ENCODE measurements at places on chromosomes 2 and 18.

DNA sequence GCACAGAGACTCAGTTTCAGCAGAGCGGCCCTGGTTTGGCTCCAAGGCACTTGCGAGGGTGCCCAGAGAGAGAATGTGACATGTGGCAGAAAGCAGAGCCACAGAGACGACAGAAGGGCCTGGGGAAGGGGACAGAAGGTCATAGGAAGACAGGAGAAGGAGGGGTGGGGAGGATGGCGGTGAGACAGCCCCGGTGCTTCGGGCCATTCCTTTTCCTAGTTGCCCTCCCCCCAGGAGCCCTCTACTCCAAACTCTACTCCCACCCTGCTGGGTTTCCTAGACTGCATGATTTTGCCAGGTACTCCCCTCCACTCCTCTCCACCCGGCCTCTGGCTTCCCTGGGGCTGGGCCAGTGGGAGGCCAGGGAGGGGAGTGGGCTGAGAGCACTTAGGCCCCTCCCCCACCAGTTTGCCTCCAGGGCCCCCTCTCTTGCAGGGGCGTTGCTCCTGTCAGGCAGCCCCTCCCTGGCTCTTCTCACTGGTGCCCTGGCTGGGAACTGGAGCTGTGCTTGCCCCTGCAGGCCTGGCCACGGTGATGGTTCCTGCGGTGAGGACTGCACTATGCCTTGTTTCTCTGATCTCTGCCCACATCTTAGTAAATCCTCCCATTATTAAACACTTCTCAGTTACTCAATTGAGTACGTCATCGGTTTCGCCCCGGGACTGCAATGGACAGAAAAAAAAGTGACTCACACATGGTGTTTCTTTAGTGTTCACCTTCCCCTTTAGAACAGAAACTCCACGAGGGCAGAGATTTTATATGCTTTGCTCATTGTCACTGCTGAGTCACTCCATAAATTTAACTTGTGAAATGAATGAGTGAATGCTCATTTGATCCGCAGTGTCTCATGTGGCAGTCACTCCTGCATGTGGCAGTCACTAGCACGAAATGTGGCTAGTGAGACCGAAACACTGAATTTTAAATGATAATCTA is 58.7 kb upstream of the SP3 start:
- DNase-seq: no peak

DNA sequence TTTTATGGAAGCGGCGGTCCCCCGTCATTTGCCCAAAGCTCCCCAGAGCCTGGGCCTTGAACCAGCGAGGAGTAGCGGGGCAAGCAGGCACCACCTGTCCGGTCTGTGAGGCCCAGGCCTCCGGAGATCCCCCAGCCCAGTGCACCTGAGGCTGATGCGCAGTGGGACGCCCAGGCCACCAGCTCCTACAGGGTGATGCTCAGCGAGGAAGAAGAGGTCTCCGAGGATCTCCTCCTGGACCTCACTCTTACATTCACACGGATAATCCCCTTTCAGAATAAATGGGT is 220.2 kb downstream of the NDUFA10 start:
- no peak for DNase-seq

DNA sequence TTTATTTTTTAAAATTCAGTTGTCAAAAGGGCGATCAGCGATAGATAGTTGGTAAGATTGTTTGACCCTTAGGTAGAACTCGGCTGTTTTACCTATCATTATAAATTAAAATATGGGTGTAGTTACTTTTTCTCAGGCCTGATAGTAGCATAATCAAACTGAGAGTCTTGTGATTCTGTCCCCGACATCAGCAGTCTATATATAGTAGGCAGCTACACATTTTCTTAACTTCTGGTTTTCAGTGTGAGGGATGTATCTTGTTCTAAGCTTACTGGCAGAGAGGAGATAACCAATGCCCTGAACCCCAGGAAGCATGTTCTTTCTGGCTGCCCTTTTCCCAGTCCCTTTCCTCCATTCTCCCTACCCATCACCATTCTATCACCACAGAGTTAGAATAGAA is 56.6 kb downstream of the XRCC5 start:
- no peak for DNase-seq

DNA sequence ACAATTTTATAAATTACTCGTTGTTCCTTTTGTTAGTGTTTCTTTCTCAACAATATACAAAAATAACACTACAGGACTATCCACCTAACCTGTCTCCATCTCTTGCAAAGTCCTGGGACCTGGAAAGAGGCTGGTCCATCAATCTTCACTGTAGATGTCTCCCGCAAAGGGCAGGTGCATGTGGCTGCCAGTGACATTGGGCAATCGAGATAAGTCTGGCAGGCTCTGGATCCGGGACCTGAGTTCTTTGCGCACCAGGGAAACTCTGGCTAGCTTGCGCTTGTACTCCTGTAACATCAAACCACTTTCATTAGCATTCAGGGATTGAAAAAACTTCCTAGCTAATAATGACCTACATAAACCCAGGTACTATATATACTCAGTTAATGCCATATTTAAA is 20.5 kb downstream of the RMP24 start:
- no peak for DNase-seq

DNA sequence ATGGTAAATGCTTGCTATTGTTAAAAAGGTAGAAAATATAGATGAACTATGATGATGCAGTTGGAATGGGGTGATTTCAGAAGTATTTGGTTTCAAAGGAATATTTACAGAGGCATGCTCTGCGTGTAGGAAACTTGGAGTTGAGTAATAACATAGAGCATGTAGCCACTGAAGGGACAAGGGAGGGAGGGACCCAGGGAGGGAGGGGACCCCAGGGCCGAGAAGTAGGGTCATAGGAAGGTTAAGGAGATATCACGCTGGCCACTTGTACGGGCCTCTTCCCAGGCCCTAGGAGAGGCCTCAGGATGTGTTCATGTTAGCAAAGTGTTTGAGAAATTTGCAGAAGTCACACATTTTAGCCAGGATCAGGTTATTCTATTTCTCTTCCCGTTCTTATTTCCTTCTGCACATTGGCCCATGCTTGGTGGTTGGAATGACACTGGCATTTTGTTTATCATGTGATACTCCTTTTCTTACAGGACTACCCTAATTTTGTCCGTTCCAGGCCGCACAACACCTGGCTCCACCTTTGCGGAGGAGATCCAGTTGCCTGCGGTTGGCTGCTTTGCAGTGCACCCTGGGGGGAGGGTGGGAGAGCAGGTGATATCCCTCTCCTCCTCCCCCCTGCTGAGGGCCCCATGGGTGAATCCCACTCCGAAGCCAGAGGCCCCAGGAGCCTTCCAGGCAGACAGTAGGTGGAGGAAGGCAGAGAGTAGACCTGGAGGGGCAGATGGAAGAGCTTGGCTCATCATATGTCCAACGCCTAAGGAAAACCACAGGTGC is 16.9 kb upstream of the ACKR3 start:
- DNase-seq: no peak

DNA sequence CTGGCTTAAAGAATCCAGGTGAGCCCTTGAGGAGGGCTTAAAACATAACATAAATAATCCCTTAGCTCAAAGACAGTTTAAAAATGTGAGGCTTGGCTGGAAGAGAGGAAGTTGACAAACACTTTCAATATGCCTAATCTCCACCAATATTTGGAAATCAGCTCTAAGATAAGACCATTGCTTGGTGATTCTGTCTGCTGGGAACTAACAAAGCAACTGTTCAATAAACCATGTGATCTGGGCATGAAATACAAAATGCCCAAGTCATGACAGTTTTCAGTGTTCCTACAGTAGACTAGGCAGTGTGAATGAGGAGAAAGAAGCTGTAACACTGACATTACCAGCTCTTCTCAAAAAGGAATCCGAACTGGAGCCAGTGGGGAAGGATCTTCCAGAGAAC is 10.7 kb downstream of the MFF start:
- no peak for DNase-seq

DNA sequence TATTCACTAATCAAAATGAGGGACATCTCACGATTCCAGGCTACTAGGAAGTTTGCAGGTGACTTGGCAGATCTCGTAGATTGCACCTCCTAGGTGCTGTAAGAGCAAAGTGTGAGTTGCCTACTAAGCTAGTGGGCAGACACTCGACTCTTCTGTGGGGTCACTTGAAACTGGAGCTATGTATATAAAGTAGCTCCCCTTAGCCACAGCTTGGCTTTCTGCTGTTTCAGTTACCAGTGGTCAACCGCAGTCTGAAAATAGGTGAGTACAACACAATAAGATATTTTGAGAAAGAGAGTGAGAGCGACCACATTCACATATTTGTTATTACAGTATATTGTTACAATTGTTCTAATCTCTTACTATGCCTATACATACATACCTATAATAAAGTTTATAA is 23.3 kb downstream of the CTAGE1 start:
- DNase-seq: no peak

- DNase-seq: no peak
These were observed 60.0 kb upstream of the SGPP2 start for GRCh38 chr2:222364285-222364895.

GRCh38 chr2:99444222-99444621 is 45.6 kb downstream of the REV1 start:
- DNase-seq: no peak

GRCh38 chr2:8102470-8102869 is 579.4 kb upstream of the ID2 start:
- DNase-seq: no peak

DNA sequence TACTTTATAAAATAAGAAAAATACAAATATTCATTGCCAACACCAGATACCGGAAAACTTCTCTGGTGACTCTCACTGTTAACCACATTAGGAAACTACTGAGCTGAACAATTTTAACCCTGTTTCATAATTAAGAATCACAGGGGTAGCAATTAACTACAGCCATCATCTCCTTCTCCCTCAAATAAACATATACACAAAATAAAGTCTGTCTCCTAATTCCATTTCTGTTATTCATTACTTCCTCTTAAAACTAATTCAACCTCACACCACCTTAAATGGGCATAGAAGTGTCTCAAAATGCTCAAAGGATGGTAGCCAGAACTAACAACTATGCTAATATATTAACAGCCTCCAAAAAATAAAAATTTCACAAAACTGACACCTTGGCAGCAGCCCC is 60.7 kb downstream of the ACVR1 start:
- DNase-seq: no peak

DNA sequence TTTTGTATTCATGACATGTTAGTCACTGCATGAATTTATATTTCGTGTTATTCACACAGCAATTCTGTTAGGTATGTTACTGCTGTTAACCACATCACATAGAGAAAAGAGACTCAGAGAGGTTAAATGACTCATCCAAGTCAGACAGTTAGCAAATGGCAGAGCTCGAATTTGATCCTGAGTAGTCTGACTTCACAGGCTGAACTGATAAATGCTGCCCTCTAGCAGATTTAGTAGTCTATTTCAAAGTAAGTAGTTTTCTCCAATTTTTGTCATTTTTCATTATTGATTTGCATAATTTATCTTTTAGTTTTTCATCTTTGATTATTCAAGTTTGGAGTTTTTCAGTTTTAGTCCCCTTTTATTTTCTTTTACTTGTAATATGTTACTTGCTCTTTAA is 58.3 kb downstream of the WDR7 start:
- no peak for DNase-seq

- no peak for DNase-seq
These were observed 12.6 kb downstream of the SCN3A start for GRCh38 chr2:165191096-165191728.

DNA sequence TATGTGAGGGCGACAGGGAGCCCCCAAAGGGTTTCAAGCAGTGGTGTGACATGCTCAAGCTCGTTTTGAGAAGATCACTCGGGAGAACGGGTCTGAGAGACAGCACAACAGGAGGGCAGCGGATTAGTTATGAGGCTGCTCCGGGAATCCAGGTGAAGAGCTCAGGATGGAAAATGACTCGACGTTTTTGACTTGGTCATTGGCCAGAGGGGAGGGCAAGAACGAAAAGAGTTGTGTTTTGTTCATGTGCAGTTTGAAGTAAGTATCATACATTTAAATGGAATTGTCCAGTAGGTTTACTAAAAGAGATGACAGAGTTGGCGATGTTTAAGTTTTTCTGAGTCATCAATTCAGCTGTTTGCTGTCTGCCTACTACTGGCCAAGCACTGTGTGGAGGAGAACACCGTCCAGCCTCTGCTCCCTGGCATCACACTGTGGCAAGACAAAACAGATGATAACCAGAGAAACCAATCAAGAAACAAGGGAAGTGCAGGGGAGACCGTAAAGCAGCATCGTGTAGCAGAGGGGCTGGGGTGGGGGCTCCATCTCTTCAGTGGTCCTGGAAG is 25.3 kb upstream of the ANXA4 start:
- no peak for DNase-seq

DNA sequence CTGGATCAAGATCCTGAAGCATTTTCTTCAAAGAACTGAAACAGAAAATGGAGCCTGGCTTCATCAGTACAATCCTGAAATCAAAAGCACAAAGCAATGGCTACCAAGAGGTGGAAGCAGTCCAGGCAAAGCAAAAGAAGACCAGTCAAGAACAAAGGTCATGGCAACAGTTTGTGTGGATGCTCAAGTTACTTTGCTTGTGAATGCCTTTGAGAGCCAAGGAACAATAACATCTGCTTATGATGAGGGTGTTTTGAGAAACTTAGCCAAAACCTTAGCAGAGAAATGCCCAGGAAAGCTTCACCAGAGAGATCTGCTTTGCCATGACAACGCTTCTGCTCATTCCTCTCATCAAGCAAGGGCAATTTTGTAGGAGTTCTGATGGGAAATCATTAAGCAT is 723.1 kb downstream of the TMEM182 start:
- no peak for DNase-seq

DNA sequence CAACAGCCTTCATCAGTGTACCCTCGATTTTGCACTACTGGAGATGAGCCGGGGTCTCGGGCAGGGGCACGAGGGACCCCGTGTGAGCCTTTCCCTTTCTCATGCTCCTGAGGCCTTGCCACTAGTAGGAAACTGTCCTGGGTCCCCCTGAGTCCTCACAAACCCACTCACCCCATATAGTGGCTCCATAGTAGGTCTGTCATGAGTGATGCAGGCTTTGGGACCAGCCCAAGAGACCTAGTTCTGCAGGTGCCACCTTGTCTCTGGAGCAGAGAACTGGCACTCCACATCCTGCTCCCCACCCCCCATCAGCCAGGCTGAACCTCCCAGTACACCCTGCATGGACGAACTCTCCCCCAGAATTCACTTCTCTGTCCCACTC is 187.1 kb downstream of the SMAD7 start:
- DNase-seq: no peak

- DNase-seq: no peak
These were observed 12.3 kb upstream of the SNED1 start for GRCh38 chr2:240985881-240986786.

DNA sequence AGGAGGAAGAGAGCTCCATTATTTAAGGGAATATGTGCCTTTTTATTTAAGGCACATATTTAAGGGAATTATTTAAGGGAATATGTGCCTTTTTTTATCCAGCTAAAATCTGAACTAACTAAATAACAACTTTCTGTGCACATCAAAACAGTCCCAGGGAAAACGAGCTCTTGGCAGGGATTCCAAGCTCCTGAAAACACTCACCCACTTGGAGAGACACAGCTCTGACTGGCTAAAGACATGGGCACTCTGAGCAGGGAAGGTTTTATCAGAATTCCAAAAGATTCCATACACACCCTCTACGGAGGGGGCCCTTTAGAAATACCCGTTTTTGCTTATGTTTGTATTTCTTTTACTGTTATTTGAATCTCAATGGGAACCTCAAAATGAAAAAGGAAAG is 181.0 kb downstream of the ZNF516 start:
- DNase-seq: no peak

- no peak for DNase-seq
These were observed 217.6 kb upstream of the ETAA1 start for GRCh38 chr2:67179526-67179925.

Data from stimulated activated CD4-positive, alpha-beta T cell treated with anti-CD3 and anti-CD28 coated beads, TNF-alpha, amount 100 ng/mL, for 24 hours (primary cell).